ENCODE measurements at places on chromosomes 1 and 21. TPM values are rescaled to one million over a fixed set of nuclear protein-coding genes. Genes with fewer than 3 reads are reported as not detected.

DNA sequence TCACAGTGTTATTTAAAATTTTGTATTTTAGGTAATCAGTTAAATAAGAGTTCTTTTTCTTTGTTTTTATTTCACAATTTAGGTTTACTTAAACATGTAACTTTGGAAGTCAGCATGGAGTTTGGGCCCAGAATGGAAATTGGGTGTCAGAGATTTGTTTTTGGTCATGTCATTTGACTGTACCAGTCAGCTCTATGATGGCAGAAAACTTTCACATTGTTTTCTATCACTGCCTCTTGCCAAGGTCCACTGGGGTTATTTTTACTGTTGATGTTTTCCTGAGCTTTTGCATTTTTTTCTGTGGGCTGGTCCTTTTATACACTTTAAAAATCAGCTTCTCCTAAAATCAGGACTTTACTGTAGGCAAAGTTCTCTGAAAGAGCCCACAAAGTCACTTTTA lies 54.4 kb downstream of the SLC30A7 start:
- H3K4me1 ChIP-seq, result no peaks in the 10 kb centered on the region
- no peaks in the 10 kb centered on the region for H3K27me3 ChIP-seq
- no peaks in the 10 kb centered on the region for H3K36me3 ChIP-seq
- no peak for DNase-seq
- no peak overlapping the region for H3K4me3 ChIP-seq
- no peak overlapping the region for H3K27ac ChIP-seq

DNA sequence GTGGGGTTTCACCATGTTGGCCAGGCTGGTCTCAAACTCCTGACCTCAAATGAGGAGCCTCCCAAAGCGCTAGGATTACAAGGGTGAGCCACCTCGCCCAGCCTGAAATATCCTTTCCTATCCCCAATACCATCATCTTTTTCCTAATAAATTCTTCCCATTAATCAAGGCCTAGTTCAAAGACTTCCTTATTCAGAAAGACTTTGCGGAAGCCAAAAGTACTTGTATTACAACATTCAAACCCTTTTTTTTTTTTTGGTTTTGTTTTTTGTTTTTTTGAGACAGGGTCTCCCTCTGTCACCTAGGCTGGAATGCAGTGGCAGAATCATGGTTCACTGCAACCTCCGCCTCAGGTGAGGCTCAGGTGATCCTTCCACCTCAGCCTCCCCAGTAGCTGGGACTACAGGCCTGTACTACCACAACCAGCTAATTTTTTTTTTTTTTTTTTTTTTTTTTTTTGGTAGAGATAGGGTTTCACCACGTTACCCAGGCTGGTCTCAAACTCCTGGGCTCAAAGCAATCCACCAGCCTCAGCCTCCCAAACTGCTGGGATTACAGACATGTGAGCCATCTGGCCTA lies 7.6 kb downstream of the SLC19A2 start:
- DNase-seq, result no peak
- H3K36me3 ChIP-seq, result no peaks in the 10 kb centered on the region
- H3K4me3 ChIP-seq, result no peak overlapping the region
- no peak overlapping the region for H3K27ac ChIP-seq

- H3K4me3 ChIP-seq, result no peak overlapping the region
- no peaks in the 10 kb centered on the region for H3K4me1 ChIP-seq
- H3K27ac ChIP-seq, result no peak overlapping the region
- no peak for DNase-seq
Measured at GRCh38 chr1:178388418-178389145, 108.2 kb downstream of the CLEC20A start.

- H3K36me3 ChIP-seq, result no peaks in the 10 kb centered on the region
- no peak overlapping the region for H3K4me3 ChIP-seq
- H3K4me1 ChIP-seq, result peaks cover 3% of the 10 kb centered on the region
- no peaks in the 10 kb centered on the region for H3K27me3 ChIP-seq
- no peak for DNase-seq
- H3K27ac ChIP-seq, result no peak overlapping the region
Measured at GRCh38 chr1:180916771-180917170, 4.1 kb downstream of the KIAA1614 start.

DNA sequence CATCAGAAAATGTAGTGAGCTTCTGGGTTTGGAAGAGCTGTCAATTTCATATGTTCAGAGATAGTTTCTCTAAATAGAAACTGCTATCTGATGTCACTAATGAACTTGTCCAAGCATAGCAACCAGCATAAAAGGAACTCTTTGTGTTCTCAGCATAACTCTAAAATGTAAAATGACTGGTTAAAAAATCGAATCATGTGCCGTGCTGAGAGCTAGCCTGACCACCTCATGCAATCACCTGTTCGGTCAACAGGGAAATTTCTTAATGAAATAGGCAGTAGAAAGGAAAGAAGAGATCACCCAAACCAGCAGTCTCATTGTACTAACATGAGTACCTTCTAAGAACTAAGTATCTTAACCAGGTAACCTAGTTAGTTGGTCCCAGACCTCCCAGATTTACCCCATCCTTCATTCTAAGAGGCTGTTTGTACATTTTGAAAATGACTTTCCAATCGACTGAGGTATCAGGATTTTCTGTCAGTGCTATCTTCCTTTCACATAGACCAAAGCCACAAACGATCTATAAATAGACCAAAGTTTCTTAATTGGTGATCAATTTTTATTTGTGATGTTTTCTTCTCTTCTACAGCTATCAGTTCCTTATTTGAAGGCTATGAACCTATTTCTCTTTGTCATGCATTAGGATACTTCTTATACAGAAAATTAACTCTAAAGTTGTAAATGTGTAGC lies 147.3 kb downstream of the TLR5 start:
- no peaks in the 10 kb centered on the region for H3K27me3 ChIP-seq
- H3K27ac ChIP-seq, result no peak overlapping the region
- no peaks in the 10 kb centered on the region for H3K36me3 ChIP-seq
- no peak for DNase-seq

DNA sequence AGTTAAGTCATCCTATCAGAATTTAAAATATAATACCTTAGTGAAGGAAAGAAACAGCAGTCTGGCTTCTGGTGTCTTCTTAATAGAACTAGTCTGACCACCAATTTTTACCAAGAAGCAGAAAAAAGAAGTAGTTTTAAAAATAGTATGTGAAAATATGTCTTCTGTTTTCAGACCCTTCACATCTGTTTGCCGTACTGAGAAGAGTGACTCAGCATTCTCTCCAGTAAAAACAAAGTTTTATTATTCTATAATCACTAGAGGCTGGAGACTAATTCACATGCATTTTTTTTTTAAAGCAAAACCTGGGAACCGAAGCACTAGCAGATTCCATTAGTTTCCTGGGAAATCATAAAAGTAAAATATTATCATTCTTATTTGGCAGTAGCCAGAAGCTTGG lies 163.8 kb downstream of the COL24A1 start:
- H3K4me1 ChIP-seq, result no peaks in the 10 kb centered on the region
- H3K36me3 ChIP-seq, result no peaks in the 10 kb centered on the region
- no peak overlapping the region for H3K4me3 ChIP-seq
- no peak for DNase-seq
- peaks cover 1% of the 10 kb centered on the region for H3K27me3 ChIP-seq

The CDC20 gene
- 215 TPM for total RNA-seq

The ARTN gene
- total RNA-seq, result 0.49 TPM

The PLA2G2D gene
- not detected for total RNA-seq

The PM20D1 gene
- 0.13 TPM for total RNA-seq

The CD53 gene
- total RNA-seq, result 0.49 TPM

The ANKRD35 gene
- total RNA-seq, result not detected

All from Panc1 (cell line).